ENCODE measurements at places on chromosomes 12 and 14.

- DNase-seq = no peak
These were observed 1437.2 kb downstream of the LRFN5 start for GRCh38 chr14:43043850-43044249.

- DNase-seq = no peak
These were observed 2.9 kb downstream of the SLC15A4 start for GRCh38 chr12:128820723-128821432.

DNA sequence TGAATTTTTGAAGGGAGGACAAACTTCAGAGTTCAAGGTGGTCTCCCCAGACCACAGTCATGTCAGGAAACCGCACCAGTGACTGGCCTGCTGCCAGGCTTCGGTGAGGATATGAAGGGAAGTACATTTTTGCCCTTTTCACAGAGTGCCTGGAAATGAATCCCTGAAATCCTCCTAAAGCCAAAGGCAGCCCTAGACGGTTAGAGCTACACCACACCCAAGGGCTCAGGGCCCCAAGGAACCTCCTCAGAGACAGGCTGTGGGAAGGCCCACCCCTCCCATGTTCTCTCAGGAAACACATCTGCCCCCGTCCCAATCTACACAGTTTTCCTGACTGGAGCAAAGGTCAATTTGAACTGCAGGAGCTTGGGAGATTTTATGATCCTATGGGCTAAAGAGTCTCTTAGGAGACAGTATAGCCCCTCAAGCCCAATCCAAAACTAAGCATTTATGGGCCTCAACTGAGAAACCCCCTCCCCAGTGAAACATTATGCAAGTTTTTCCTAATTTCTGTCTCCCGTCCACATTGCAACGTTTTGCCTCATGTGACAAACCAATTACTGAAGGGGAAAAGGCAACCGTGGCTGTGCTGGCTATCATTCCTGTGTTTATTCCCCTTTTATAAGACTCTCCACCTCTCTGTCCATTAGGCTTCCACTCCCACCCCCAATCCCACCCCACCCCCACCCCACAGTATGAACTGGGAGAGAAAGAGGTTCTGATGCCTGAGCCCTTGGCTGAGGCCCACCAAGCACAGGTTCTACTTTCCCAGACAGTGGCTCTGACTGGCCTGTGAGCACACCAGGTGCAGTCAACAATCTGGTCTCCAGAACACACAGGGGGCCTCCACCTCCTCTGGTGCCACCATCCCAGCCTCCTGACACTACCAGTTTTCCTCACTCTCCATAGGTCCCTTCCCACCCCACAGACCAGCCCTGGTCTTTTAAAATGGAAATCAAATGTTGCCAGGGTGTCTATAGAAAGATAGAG is 9.6 kb upstream of the RNASE1 start:
- DNase-seq = no peak

DNA sequence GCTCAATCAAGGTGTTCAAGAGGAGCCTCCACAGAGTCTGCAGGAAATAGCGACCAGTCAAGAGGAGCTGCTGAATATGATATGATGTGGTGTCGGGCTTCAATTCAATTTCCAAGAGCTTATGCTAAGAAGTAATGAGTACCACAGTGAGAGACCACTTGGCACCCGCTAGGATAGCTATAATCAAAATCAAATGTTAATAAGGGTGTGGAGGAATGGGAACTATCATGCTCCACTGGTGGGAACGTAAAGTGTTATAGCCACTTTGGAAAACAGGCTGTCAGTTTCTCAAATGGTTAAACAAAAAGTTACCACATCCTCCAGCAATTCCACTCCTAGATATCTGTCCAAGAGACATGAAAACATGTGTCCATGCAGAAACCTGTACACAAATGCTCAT is 6.7 kb downstream of the POLR3B start:
- no peak for DNase-seq

GRCh38 chr12:86234316-86234855 is 21.8 kb downstream of the MGAT4C start:
- no peak for DNase-seq

DNA sequence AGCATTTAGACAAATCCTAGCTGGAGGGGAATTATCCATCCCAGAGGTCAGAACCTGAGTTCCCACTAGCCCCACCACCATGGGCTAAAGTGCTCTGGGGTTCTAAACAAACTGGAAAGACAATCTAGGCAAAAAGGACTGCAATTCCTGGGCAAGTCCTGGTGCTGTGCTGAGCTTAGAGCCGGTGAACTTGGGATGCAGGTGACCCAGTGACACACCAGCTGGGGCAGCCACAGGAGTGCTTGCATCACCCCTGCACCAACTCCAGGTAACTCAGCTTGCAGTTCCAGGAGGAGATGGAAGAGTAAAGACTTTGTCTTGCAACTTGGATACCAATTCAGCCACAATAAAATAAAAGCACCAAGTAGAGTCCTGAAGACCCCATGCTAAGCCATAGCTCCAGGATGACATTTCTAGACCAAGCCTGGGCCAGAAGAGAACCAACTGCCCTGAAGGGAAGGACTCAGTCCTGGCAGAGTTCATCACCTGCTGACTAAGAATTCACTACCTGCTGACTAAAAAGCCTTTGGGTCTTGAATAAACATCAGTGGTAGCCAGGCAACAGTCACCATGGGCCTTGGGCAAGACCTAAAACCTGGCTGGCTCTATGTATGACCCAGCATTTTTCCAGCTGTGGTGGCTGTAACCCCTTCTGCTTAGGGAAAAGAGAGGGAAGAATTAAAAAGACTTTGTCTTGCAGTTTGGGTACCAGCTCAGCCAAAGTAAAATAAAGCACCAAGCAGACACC is 223.4 kb upstream of the DIO2 start:
- DNase-seq = peak; percentile 9

GRCh38 chr14:22841769-22842168 is 5.4 kb downstream of the MMP14 start:
- no peak for DNase-seq

- peak; percentile 70 for DNase-seq
These were observed 93.5 kb downstream of the LRRC74A start for GRCh38 chr14:76919431-76920330.

DNA sequence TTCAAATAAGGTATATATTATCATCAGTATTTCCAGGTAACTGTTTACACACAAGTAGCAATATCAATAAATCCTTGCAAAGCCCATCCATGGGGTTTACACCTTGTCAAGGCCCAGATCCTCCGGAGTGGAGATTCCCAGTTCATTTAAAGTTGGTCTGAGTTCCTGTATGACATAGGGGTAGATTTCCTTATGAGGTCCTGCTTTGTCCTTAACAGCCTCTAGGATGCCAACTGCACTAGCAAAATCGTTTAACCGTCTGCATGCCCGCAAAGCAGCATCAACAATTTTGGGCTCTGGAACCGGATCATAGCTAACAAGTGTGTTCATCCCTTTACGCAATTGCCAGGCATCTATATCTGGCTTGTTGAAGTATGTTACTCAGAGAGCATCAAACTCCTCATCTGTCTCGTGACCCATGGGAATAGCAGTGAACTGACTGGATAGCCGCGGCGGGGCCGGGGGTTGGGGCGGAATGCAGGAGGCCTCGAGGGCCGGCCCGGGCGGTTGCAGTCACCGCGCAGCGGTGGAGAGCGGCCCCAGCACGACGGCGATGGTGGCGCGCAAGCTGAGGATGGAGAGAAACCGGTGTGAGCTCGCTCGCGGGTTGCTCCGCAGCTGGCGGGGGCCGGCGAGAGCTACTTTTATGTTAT is 30.6 kb upstream of the FBXO34 start:
- peak; percentile 72 for DNase-seq

DNA sequence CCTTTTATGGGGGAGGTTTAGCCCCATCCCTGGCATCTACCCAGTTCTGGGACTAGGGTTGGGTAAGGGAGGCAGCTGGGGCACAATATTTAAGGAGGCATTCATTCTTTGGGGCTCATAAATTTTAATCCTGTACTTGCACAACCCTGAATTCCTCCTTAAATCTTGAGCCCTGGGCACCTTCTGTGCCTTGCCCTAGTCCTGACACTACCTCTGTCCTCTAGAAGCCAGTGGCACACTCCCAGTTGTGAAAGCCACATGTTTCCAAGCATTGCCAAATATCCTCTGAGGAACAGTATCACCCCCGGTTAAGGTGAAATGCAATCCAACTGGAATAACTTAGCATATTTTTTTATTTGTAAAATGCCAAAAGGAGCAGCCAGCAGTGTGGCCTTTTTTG is 36.6 kb downstream of the SLC16A7 start:
- DNase-seq = no peak

- DNase-seq = peak; percentile 67
These were observed 188.8 kb downstream of the STXBP6 start for GRCh38 chr14:24861083-24861630.

DNA sequence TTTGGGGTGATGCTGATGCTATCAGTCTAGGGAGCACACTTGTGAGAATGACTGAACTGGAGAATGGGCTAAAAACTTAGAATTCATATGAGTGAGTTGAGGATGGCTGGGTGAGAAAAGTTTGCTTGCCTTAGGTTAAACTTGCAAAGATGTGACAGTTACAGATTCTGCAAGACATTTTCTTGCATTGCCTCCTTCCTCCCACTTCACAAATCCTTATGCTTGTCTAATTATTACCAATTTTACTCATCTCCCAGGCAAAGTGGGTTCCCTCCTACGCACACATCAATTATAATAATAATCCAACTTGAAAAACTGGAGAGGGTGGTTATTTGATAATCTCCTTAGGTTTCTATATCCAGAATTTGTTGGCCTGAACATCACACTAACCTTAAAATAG is 50.9 kb downstream of the ATP2B1 start:
- no peak for DNase-seq

DNA sequence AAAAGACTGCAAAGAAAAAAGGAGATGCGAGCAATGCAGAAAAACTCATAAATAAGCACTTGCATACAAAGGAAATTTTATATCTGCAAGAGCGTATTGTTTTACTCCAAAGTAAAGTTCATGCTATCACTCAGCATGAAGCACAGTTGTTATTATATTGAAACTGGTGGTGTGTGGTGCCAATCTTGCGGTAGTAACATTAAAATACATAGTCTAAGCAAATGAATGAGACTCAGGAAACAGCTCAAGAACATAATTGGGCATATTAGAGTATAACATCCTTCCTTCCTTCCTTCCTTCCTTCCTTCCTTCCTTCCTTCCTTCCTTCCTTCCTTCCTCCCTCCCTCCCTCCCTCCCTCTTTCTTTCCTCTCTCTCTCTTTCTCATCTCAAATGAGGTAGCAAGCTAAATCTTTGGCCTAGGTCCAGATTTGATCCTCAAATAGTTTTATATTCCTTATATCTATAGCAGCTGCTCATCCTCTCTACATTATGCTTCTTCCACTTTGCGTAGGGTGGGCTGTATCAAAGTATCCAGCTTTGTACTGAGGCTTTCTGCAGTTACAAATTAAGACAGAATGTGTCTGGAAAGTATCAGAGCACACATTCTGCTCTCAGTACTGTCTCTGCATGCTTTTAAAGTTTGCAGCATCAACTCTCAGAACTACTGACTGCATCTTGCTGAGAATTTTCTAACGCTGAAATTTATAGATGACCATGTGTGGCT is 718.3 kb downstream of the RERGL start:
- DNase-seq = no peak

- no peak for DNase-seq
These were observed 726.8 kb downstream of the VRK1 start for GRCh38 chr14:97523936-97524335.

GRCh38 chr12:106418970-106419369 is 61.4 kb downstream of the POLR3B start:
- DNase-seq = no peak

- DNase-seq = peak; percentile 33
These were observed 85.5 kb upstream of the PTHLH start for GRCh38 chr12:28057856-28058615.

GRCh38 chr12:113241191-113242025 is 20.1 kb downstream of the TPCN1 start:
- DNase-seq = peak; percentile 95

GRCh38 chr14:104341532-104342434 is 203.4 kb downstream of the KIF26A start:
- no peak for DNase-seq

DNA sequence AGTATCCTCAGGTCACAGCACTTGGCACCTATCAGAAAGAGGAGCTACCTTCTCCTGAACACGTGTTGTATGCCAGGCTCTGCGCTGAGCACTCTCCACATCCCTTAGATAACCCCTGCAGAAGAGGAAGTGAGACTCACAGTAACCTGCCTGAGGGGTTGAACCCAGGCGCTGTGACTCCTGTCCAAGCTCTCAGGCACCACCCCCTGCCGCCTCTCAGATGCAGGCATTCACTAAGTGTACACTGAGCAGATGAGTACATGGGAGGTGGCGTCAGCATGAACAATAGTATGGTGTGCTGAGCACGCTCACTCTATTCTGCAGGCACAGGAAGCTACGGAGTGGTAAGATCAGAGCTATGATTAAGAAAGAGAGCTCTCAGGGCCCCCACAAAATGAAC is 21.0 kb upstream of the RIC8B start:
- no peak for DNase-seq

- peak; percentile 64 for DNase-seq
These were observed 41.6 kb upstream of the CAPRIN2 start for GRCh38 chr12:30796313-30796780.

GRCh38 chr14:78090864-78091263 is 79.3 kb upstream of the NRXN3 start:
- no peak for DNase-seq

DNA sequence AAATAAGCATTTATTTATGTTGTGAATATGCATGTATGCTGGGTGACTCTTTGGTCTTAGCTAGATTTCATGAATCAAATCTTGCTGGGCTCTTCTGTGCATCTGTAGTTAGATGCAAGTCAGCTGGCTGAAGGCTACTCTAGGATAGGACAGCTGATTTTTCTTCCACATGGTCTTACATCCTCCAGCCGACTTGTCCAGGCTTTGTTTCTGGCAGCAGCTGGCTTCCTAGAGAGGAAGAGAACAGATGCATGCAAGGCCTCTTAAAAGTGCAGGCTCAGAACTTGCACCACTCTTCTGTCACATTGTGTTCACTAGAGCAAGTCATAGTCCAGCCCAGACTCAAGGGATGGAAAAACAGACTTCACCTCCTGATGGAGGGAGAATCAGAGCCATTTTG is 435.4 kb upstream of the STXBP6 start:
- DNase-seq = no peak

DNA sequence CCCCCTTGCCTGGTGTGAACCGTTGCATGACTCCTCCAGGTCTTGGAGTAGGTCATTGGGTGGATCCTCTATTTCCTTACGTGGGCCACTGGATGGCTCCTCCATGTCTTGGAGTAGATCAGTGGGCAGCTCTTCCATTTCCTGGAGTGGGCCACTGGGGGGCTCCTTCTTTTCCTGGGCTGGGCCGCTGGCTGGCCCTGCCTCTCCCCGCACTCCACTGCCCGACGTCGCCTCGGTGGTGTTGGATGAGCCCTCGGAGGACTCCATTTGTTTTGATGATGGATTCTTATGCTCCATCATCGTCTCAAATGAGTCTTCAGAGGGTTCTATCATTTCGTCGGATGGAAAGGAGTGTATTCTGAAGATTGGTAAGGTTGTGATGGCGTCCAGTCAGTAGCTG is 19.1 kb downstream of the RTL1 start:
- no peak for DNase-seq
